Activated T-cell treated with anti-CD3 and anti-CD28 coated beads, Interleukin-2, amount 50 U/mL, for 4 hours (primary cell): ENCODE measurements at places on chromosomes 4 and X. TPM values are rescaled to one million over a fixed set of nuclear protein-coding genes. Genes with fewer than 3 reads are reported as not detected.

DNA sequence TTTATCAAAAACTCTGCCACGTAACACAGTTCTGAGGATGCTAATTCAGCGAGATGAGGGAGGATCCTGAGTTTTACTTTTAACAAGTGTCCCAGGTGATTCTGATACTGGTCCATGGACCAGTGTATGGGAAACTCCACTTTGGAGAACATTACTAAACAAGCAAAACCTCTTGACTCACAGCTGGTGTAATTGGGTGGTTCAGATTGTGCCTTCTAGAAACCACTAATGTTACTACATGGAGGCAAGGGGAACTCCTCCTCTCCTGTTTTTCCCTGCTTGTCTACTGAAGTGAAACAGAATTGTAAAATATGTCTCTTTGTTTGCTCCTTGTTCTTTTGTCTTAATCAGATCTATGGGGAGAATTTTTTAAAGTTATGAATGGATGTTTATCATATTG, 62.6 kb downstream of the FRAS1 start:
- no peak for DNase-seq

- DNase-seq: no peak
Observed at GRCh38 chr4:58679886-58680285, 1569.7 kb upstream of the IGFBP7 start.

GRCh38 chr4:113289766-113290165, 240.3 kb downstream of the ANK2 start:
- DNase-seq: no peak

GRCh38 chr4:176964116-176964691, 171.5 kb upstream of the VEGFC start:
- no peak for DNase-seq

GRCh38 chr4:129394635-129395034, 298.7 kb downstream of the C4orf33 start:
- no peak for DNase-seq

DNA sequence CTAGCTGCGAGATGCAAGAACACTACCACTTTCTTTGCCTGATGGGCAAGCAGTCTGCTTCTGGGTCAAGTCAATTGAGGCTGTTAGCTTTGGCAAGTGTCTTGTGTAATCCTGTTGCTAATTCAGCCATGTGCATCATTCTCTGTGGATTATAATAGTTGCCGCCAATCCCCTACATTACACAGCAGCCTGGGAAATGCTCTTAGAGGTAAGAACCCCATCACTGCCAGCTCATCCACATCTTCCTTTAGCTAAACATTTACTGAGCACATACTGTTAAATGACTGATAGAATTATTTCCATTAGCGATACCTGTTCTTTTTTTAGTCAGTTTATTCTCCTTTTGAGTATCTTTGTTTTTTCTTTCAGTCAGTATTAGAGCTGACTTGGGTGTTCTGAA, 116.2 kb downstream of the CBR4 start:
- no peak for DNase-seq

- no peak for DNase-seq
Observed at GRCh38 chr4:73421708-73422457, 14.1 kb upstream of the AFP start.

GRCh38 chr4:138864961-138865720, 150.4 kb upstream of the NOCT start:
- DNase-seq: no peak

GRCh38 chr4:1178300-1179088, 6.1 kb upstream of the SPON2 start:
- DNase-seq: no peak

DNA sequence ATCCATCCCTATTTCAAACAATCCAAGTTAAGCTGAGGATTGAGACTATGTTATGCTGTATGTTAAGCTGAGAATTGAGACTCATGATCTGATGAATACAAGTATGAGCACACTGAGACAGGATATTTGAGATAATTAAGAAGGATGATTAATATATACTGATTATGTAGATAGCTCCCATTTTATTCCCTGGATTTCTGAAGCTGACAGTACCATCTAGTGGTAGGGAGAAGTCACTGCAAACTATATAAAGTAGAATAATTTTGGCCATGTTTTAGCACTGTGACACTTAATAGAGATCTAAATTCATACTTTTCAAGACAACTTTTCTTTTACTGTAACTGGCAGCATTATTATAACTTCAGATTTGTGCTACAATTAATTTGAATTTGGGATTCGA, 63.8 kb upstream of the HPRT1 start:
- no peak for DNase-seq

DNA sequence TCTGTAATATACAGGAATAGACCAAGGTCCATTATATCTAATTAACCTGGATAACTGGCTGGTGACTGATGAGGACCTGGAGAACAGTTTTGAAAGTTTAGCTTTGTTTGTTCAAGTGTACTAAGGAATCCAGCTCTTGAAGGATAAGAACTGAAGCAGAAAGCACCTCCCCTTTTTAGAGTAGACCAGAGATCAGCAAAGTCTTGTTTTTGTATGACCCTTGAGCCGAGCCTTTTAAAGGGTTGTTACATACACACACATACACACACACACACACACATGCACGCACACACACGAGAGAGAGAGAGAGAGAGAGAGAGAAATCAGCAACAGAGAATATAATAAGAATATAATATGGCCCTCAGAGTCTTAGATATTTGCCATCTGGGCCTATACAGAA, 13.0 kb downstream of the MOSPD2 start:
- DNase-seq: no peak

The ZNF185 gene
- total RNA-seq: 0.53 TPM

The SMIM10L2A gene
- 0.38 TPM for total RNA-seq
